Karpas-422 (cell line): ENCODE measurements at places on chromosomes 16 and 17. TPM values are rescaled to one million over a fixed set of nuclear protein-coding genes. Genes with fewer than 3 reads are reported as not detected.

DNA sequence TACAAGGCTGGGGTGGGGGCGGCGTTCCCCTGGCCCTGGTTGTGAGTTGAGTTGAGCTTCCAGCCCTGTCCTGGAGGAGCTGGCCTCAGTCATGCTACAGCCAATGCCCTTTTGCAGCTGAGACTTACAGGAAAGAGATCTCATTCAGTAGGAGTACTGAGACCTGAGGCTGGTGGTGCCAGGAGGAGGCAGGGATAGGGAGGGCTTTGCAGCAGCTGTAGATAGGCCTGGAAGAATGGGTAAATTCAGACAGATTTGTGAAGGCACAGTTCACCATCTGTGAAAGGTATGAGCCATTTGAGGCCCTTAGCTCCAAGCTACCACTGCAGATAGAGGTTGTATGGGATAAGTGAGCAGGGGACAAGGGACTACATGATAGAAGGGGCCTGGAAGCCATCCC, 5.6 kb downstream of the STX4 start:
- no peaks in the 10 kb centered on the region for H3K36me3 ChIP-seq
- no peaks in the 10 kb centered on the region for H3K27me3 ChIP-seq
- no peak overlapping the region for H3K27ac ChIP-seq
- no peak for DNase-seq
- peaks cover 5% of the 10 kb centered on the region for H3K4me1 ChIP-seq

DNA sequence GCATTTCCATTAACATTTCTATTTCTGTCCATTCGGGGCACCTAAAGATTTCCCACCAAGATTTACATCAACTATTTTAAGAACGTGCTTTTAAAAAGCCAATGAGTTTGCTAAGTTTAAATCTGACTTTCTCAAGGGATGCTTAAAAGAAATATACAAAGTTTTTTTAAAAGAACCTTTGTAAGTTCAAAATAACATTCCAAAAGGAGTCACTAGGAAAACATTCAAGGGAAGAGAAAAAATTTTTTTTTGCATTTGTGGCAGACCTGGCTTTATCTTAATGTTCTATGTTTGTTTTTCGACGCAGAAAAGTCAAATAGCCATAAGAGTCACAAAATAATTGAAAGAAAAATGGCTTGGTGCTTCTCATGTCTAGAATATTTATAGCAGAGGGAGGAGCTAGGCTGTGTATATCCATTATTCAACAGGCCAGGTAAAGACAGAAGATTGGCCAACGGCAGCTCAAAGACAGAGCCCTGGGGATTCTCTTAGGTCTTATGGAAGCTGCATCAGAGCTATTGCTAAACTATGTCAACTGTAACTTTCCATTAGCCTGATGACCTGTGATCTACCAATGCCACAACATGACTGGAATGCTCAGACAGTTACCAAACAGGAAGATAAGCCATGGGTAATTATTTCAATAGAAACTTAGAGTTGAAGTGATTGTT, 37.8 kb upstream of the MYOCD start:
- peak; percentile 29 for DNase-seq
- H3K27ac ChIP-seq = no peak overlapping the region

GRCh38 chr17:34364751-34365150, 1.7 kb upstream of the CCL1 start:
- H3K4me1 ChIP-seq = no peaks in the 10 kb centered on the region
- H3K36me3 ChIP-seq = no peaks in the 10 kb centered on the region
- H3K27me3 ChIP-seq = no peaks in the 10 kb centered on the region
- no peak for DNase-seq

- no peak for DNase-seq
- H3K4me3 ChIP-seq = no peak overlapping the region
- H3K36me3 ChIP-seq = no peaks in the 10 kb centered on the region
- no peaks in the 10 kb centered on the region for H3K4me1 ChIP-seq
Measured at GRCh38 chr16:17728196-17728595, 257.4 kb upstream of the XYLT1 start.

GRCh38 chr16:89822188-89823086, 5.8 kb upstream of the SPIRE2 start:
- peak; percentile 73 for DNase-seq
- no peaks in the 10 kb centered on the region for H3K27me3 ChIP-seq
- H3K4me1 ChIP-seq = peaks cover 20% of the 10 kb centered on the region
- no peak overlapping the region for H3K4me3 ChIP-seq
- H3K36me3 ChIP-seq = no peaks in the 10 kb centered on the region

- H3K36me3 ChIP-seq = no peaks in the 10 kb centered on the region
- H3K27ac ChIP-seq = no peak overlapping the region
- no peak overlapping the region for H3K4me3 ChIP-seq
- DNase-seq = no peak
- H3K4me1 ChIP-seq = no peaks in the 10 kb centered on the region
Measured at GRCh38 chr16:80040814-80041213, 440.3 kb upstream of the MAF start.

DNA sequence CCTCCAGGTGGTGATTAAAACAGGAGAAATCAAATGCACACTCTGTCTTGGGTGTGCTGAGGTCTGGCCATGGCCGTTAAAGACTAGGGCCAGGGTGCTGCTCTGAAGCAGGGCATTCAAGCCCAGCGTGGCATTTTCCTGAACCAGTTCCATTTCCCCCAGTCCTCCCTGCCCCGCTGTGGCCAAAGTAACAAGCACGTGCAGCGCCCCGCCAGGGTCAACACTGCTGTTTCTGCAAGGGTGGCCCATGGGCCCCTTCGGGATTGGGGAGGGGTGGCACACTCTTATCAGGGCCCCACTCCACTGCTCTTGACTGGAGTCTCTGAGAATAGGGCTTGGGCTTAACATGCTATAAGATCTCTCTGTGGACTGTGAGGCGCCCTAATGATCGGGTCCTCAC, 72.9 kb downstream of the IL21R start:
- DNase-seq = no peak
- no peaks in the 10 kb centered on the region for H3K27me3 ChIP-seq
- H3K36me3 ChIP-seq = peaks cover 23% of the 10 kb centered on the region; the same call in 1 of the 2 replicates
- H3K4me3 ChIP-seq = no peak overlapping the region

DNA sequence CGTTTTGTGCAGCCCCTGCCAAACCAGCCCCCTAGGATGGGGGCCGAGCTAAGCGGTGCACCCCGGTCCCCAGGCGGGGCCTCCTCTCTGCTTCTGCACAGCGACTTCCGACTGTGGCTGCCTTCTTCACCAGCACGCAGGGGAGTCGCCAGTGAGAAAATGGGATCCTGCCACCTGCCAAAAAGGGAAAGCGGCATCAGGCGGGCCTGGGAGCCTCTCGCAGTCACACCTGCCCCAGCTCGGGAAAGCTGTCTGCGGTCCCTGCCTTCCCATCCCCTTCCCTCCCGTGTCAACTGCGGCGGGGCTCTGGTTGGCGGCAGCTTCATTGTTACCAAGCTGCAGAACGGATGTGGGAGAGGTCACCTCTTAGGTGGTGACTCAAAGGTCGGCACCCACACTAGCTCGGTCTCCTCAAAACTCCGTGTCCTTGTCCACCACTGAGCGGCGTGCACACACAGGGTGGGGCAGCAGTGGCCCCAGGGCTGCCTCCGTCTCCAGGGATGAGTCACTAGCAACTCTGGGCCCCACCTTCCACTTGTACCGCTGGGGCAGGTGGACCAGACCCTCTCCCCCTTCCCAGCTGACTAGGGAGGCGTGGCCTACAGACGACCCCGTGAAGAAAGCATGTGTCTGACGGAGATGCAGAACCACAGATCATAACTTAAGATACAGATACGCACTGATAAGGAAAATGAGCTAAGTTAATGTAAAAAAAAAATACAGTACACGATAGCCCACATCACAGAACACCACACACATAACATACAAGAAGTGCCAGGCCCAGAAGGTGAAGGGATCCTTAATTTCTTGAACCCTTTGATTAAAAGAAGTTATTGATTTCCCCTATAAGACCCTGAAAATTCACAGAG, 1.5 kb upstream of the PCYT2 start:
- H3K27me3 ChIP-seq = no peaks in the 10 kb centered on the region
- peaks cover 9% of the 10 kb centered on the region; the same call in 1 of the 2 replicates for H3K36me3 ChIP-seq
- H3K4me3 ChIP-seq = no peak overlapping the region
- DNase-seq = no peak
- H3K4me1 ChIP-seq = peaks cover 19% of the 10 kb centered on the region

GRCh38 chr16:29862383-29862883, 593 bp downstream of the CDIPT start:
- peak overlapping the region; percentile 85 for H3K4me3 ChIP-seq
- DNase-seq = peak; percentile 51
- peaks cover 12% of the 10 kb centered on the region for H3K4me1 ChIP-seq

- no peak for DNase-seq
- no peak overlapping the region for H3K27ac ChIP-seq
- no peaks in the 10 kb centered on the region for H3K27me3 ChIP-seq
Measured at GRCh38 chr16:67187175-67187890, 2.6 kb downstream of the EXOC3L1 start.

SCNN1G gene
- not detected in 2 replicates for total RNA-seq

KCNJ18 gene
- not detected in 2 replicates for total RNA-seq

SLX4 gene
- total RNA-seq = 9.1 and 12.7 TPM in 2 replicates

HIGD1B gene
- total RNA-seq = not detected in 2 replicates

KRTAP4-3 gene
- total RNA-seq = not detected in 2 replicates

ACSM5 gene
- total RNA-seq = not detected in 2 replicates
